ENCODE measurements at places on chromosomes 5 and 9. TPM values are rescaled to one million over a fixed set of nuclear protein-coding genes. Genes with fewer than 3 reads are reported as not detected.
A peak's percentile ranks its signal among the peaks of the same experiment; 100 is the strongest.

The DAB2IP gene
- 17.6 TPM for total RNA-seq

- no peaks in the 10 kb centered on the region for H3K27me3 ChIP-seq
- H3K4me3 ChIP-seq: no peak overlapping the region
- DNase-seq: no peak
- H3K4me1 ChIP-seq: no peaks in the 10 kb centered on the region
- H3K27ac ChIP-seq: no peak overlapping the region
Observed at GRCh38 chr5:154652746-154653417, 102.3 kb upstream of the LARP1 start.

- no peak overlapping the region for H3K27ac ChIP-seq
- H3K36me3 ChIP-seq: no peaks in the 10 kb centered on the region
- no peak overlapping the region for H3K4me3 ChIP-seq
- DNase-seq: no peak
- peaks cover 29% of the 10 kb centered on the region for H3K4me1 ChIP-seq
Observed at GRCh38 chr5:132501961-132502931, 11.7 kb upstream of the IRF1 start.

DNA sequence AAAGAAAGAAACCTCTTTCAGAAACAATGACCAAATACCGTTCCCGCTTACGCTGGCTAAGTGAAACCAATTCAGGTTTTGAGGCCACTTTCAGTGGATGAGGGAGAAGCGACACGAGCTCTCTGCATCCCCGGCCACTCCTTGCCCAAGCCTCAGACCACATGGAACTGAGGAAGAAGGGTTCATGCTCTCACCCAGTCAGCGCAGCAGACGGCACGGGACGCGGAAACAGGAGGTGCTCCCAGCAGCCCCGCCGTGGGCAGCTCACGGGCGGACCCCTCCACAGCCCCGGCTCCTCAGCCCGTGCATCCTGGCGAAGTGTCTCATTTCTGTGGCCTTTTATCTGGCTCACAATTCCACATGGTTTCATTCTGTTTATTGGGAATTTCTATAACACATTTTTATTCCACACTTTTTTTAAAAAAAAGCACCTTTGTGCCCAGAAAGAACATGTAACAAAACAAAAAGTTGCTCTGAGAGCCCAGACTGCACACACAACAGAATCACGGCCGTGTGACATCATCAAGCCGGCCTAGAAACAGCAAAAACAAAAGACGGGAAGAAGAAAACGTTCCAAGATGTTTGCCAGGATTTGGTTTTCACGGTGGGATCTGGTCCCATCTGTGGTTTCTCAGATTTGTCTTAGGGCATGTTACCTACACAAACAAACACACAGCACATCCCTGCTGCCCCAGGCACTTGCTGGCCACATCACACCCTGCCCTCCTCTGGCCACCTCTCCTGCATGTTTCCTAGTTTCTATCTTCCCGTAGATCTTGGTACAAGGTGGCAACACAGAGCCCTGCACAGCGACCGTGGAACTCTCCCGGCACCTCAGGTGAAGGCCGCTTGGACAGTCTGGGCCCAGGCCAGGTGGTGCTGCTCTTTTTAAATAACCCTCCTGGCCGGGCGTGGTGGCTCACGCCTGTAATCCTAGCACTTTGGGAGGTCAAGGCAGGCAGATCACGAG is 16.2 kb downstream of the QSOX2 start:
- 0 out of 2 replicates have a peak overlapping the region, but pooled peaks have one; percentile 51 for H3K4me3 ChIP-seq
- peak overlapping the region; percentile 87 for H3K27ac ChIP-seq
- peaks cover 30% of the 10 kb centered on the region for H3K4me1 ChIP-seq
- H3K27me3 ChIP-seq: no peaks in the 10 kb centered on the region
- DNase-seq: peak; percentile 52
- H3K36me3 ChIP-seq: peaks cover 5% of the 10 kb centered on the region

- H3K4me1 ChIP-seq: peaks cover 11% of the 10 kb centered on the region
- peak overlapping the region; percentile 15 for H3K27ac ChIP-seq
- peak overlapping the region; percentile 23 for H3K4me3 ChIP-seq
- H3K36me3 ChIP-seq: 0 out of 2 replicates have a peak, but pooled peaks cover 4% of the 10 kb centered on the region
- no peaks in the 10 kb centered on the region for H3K27me3 ChIP-seq
Observed at GRCh38 chr5:172110921-172111851, 76.8 kb downstream of the STK10 start.

DNA sequence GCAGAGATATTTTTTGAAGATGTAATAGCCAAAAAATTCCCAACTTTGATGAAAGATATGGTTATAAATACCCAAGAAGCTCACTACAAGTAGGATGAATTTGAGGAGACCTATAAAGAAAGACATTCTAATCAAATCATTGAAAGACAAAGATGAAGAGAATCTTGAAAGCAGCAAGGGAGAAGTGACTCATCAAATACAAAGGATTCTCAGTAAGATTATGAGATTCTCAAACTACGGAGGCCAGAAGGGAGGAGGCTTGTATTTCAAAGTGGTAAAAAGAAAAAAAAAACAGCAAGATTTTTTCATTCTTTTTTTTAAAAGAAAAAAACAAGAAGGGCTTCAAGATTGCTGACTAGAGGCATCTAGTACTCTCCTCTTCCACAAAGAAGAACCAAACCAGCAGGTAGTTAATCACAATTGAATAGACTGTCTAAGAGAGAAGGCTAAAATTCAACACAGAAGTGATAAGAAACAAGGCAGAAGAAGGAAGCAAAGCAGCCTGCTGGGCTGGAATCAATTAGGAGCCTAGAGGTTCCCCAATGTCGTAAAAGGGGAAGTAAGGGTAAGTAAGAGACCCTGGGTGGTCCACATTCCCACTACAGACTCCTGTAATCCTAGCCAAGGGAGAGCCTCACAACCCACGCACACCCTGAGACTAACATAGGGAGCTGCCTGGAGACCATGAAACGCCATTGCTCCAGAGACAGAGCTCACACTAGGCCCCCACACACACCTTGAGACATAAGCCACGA is 59.1 kb upstream of the NIPAL4 start:
- no peak overlapping the region for H3K4me3 ChIP-seq
- H3K4me1 ChIP-seq: no peaks in the 10 kb centered on the region
- H3K27ac ChIP-seq: no peak overlapping the region
- no peaks in the 10 kb centered on the region for H3K36me3 ChIP-seq

DNA sequence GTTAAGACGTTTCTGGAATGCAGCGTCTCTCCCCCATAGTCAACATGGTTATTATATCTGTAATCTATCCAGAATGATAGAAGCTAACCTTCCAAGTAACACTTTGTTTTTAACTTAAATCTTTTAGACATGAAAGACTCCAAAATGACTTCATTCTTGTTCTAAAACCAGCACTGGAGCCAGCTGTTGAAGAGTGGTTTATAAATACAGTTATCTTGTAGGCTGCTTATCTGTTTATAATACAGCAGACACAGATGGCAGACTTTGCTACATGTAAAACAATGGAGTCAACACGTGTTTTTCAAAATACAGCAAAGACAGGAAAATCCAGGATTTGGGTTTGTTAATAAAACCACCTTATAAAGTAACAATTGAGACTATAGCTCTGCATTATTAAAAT is 48.8 kb upstream of the RETREG1 start:
- no peaks in the 10 kb centered on the region for H3K27me3 ChIP-seq
- no peak for DNase-seq
- H3K36me3 ChIP-seq: peaks cover 46% of the 10 kb centered on the region

DNA sequence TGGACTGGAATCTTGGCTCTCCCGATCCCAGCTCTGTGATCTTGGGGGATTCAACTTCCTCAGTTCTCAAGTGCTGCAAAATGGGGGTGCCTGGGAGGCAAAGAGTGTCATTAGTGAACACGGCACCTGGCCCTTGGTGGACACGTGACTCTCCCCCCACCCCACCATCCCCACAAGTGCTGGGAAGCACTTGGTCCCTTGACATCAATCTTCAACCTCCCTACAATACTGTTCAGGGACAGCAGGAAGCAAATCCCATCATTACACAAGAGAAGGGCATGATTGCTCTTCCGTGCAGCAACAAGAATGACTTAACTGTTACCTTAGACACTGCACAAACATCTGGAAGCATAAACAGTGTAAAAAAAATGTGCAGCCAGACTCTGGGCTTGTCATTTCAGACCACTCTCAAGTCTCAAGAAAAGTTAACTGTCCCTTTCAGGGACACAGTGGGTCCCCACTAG is 61.4 kb downstream of the PSMB7 start:
- no peaks in the 10 kb centered on the region for H3K4me1 ChIP-seq
- H3K4me3 ChIP-seq: no peak overlapping the region
- DNase-seq: no peak
- H3K27me3 ChIP-seq: no peaks in the 10 kb centered on the region
- H3K36me3 ChIP-seq: peaks cover 33% of the 10 kb centered on the region

- no peaks in the 10 kb centered on the region for H3K36me3 ChIP-seq
- no peak for DNase-seq
- H3K4me1 ChIP-seq: peaks cover 42% of the 10 kb centered on the region
- no peaks in the 10 kb centered on the region for H3K27me3 ChIP-seq
- H3K4me3 ChIP-seq: no peak overlapping the region
Observed at GRCh38 chr5:61318376-61318775, 13.7 kb upstream of the ZSWIM6 start.

- H3K36me3 ChIP-seq: no peaks in the 10 kb centered on the region
- H3K27ac ChIP-seq: no peak overlapping the region
- no peak for DNase-seq
- no peaks in the 10 kb centered on the region for H3K4me1 ChIP-seq
- H3K27me3 ChIP-seq: no peaks in the 10 kb centered on the region
- no peak overlapping the region for H3K4me3 ChIP-seq
Observed at GRCh38 chr5:156277290-156277689, 49.7 kb upstream of the SGCD start.

The PBX3 gene
- total RNA-seq: 35.5 TPM

- H3K4me1 ChIP-seq: no peaks in the 10 kb centered on the region
- H3K36me3 ChIP-seq: no peaks in the 10 kb centered on the region
- no peak for DNase-seq
- no peak overlapping the region for H3K4me3 ChIP-seq
Observed at GRCh38 chr5:62722360-62722759, 143.7 kb downstream of the LRRC70 start.

DNA sequence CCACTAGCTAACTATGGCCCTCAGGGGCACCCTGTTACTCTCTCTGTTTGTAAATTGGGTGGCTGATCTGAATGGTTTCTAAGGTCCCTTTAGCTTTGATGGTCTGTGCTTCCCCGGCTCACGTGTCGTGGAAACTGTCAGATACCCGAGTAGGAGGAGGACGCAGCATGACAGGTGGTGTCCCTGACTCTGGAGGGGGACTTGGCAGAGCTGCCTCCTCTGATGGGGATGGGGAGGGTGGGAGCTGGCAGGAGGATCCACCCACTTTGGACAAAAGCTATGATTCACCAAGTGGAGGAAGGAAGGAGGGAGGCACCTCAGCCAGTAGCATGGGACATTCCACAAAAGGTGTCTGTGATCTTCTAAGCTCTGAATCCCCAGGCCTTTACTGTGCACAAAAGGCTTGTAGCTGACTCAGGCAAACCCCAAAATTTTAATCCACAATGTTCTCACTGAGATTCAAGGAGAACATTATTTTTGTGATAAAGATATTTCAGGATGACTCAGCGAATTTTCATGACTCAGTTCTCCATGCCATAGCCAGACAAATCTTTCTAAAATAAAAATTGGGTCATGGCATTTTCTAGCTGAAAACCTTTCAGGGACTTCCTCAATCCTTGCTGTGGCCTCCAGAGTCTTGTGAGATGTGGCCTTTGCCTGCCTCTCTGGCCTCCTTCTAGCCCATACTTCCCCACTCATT is 131.0 kb upstream of the BRINP1 start:
- H3K27ac ChIP-seq: no peak overlapping the region
- H3K4me1 ChIP-seq: no peaks in the 10 kb centered on the region
- no peaks in the 10 kb centered on the region for H3K36me3 ChIP-seq

DNA sequence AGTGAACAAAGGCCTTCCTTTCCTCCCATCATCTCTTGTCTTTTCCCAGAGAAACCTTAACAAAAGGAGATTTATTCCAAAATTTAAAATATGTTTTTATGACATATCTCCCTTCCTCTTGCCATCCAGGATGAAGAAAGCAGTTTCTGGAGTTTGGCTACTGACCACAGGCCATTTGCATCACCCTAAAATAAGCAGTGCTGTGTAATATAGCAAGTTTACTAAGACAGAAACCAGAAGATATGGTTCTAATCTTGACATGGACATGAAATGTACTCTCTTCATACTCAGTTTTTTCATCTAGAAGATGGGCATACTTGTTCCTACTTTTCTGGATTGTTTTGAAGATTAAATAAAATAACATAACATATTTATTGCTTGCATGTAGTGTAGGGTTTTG is 50.2 kb upstream of the ZFAND5 start:
- H3K27ac ChIP-seq: no peak overlapping the region
- no peaks in the 10 kb centered on the region for H3K27me3 ChIP-seq
- H3K4me3 ChIP-seq: no peak overlapping the region
- DNase-seq: no peak

The ARHGEF39 gene
- 4.1 TPM for total RNA-seq

GRCh38 chr9:20872340-20872977 is 159.0 kb downstream of the HACD4 start:
- H3K27ac ChIP-seq: 0 out of 2 replicates have a peak overlapping the region, but pooled peaks have one; percentile 7
- H3K27me3 ChIP-seq: no peaks in the 10 kb centered on the region
- DNase-seq: peak; percentile 31
- H3K36me3 ChIP-seq: no peaks in the 10 kb centered on the region

DNA sequence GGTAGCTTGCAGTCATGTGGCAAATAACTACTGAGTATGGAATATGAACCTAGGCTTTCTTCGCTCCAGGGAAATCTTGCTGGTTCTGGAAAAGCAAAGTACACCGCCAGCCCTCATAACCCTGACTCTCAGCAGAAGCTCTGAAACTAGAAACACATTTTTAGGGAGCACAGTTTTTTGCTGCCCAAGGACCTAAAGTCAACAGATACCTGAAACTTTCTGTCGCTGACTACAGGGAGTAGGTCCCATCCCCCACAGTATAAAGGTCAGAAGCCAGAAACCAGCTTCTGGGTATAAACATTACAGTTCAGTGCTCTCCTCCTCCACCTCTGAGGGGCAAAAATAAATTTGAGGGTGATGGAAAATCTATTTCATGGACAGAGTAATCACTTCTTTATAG is 3.0 kb downstream of the ATOX1 start:
- H3K27me3 ChIP-seq: no peaks in the 10 kb centered on the region
- H3K4me3 ChIP-seq: no peak overlapping the region
- no peak for DNase-seq
- H3K36me3 ChIP-seq: peaks cover 13% of the 10 kb centered on the region
- no peak overlapping the region for H3K27ac ChIP-seq
- H3K4me1 ChIP-seq: peaks cover 37% of the 10 kb centered on the region

The GPR151 gene
- total RNA-seq: not detected

GRCh38 chr9:38276771-38277439 is 115.6 kb upstream of the ALDH1B1 start:
- H3K36me3 ChIP-seq: no peaks in the 10 kb centered on the region
- H3K27ac ChIP-seq: no peak overlapping the region
- no peak overlapping the region for H3K4me3 ChIP-seq
- no peak for DNase-seq
- no peaks in the 10 kb centered on the region for H3K4me1 ChIP-seq

- H3K27me3 ChIP-seq: no peaks in the 10 kb centered on the region
- H3K27ac ChIP-seq: no peak overlapping the region
- no peaks in the 10 kb centered on the region for H3K36me3 ChIP-seq
- no peak for DNase-seq
- H3K4me3 ChIP-seq: no peak overlapping the region
- H3K4me1 ChIP-seq: no peaks in the 10 kb centered on the region
Observed at GRCh38 chr5:4553130-4553529, 587.0 kb upstream of the ADAMTS16 start.

- no peaks in the 10 kb centered on the region for H3K4me1 ChIP-seq
- no peaks in the 10 kb centered on the region for H3K36me3 ChIP-seq
- H3K4me3 ChIP-seq: no peak overlapping the region
- no peak overlapping the region for H3K27ac ChIP-seq
- DNase-seq: no peak
- H3K27me3 ChIP-seq: no peaks in the 10 kb centered on the region
Observed at GRCh38 chr9:114250648-114251047, 72.2 kb upstream of the ORM1 start.

- peaks cover 2% of the 10 kb centered on the region for H3K36me3 ChIP-seq
- H3K4me1 ChIP-seq: peaks cover 37% of the 10 kb centered on the region
- H3K27me3 ChIP-seq: no peaks in the 10 kb centered on the region
- peak overlapping the region; percentile 37 for H3K4me3 ChIP-seq
- H3K27ac ChIP-seq: peak overlapping the region; percentile 82
- peak; percentile 95 for DNase-seq
Observed at GRCh38 chr5:102910240-102911226, 155.4 kb downstream of the PAM start.
